ENCODE measurements at places on chromosomes 13 and 19.

GRCh38 chr19:2616741-2617392 lies 85.6 kb downstream of the GNG7 start:
- DNase-seq: no peak

- DNase-seq: no peak
Measured at GRCh38 chr13:104057861-104058260, 991.6 kb upstream of the SLC10A2 start.

- DNase-seq: no peak
Measured at GRCh38 chr13:94050686-94051085, 428.8 kb downstream of the DCT start.

DNA sequence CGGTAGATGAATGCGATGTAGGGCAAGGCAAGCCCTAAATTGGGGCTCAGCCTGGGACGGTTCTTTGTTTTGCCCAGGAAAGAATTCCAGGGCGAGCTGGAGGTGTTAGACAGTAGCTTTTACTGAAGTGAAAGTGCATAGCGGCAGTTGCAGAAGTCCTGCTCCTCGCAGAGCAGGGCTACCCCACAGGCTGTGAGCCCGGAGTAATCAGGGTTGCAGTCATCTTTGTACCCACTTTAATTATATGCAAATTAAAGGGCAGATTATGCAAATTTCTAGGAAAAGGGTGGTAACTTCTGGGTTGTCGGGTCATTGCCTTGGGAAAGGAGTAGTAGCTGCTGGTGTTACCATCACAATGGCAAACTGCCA lies 30.5 kb downstream of the VAV1 start:
- DNase-seq: no peak

- no peak for DNase-seq
Measured at GRCh38 chr13:25616674-25617073, 244.9 kb downstream of the ATP8A2 start.

- DNase-seq: peak; percentile 81
Measured at GRCh38 chr19:778910-779653, 18.2 kb upstream of the PTBP1 start.

DNA sequence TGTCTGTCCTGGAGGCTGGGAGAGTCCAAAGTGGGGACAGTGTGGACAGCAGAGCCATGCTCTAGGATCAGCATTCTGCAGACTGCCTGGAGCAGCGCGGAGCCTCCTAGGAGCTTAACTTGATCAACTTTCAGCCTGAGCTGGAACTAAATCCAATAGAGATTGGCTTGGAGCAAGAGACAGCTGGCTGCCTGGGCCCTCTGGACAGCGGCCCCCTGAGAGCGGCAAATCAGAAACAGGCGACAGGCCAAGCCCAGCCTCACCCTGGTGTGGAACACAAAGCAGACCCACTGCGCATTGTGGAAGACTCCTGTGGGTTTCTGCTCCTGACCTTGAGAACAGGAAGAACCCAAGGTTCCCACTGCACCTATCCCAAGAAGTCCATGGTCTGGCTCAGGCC lies 462.2 kb downstream of the TSHZ3 start:
- DNase-seq: no peak

DNA sequence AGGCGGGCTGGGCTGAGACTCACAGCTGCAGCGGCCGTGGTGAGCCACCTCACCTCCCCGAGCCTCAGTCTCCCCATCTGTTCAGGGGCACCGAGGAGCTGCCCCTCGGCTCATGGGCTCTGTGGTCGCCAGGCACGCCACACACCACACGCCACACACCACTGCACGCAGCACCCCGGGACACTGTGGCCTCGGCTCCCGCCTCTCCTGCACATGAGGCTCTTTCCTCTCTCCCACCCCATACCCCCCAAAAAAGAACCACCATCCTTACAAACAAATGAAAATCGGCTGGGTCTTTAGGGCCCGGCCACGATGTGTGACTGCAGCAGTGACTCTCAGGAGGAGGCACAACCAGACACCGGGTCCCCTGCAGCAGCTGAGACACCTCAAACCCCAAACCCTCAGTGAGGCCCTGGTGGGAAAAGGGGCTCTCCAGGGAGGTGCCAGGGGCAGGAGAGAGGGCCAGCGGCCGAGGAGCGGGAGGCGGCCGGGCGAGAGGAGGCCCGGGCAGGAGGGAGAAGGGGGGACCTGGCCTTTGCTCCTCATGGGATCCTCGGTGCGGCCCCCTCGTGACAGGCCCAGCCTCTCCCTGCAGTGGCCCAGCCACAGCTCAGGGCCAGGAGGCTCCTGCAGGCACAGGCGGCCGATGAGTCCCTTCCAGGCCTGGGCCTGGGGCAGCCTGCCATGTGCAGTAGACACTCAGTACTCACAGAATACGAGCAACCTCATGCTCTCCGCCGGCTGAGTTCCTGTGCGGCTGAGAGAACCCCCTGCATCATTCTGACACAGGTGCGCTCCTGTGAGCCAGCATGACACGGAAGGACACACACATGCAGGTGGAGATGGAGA lies 66.3 kb downstream of the RASA3 start:
- no peak for DNase-seq

- no peak for DNase-seq
Measured at GRCh38 chr13:50535050-50535449, 308.4 kb downstream of the DLEU7 start.

GRCh38 chr19:56138069-56138468 lies 3.0 kb upstream of the ZNF444 start:
- DNase-seq: no peak

- DNase-seq: no peak
Measured at GRCh38 chr13:31663880-31664585, 75.3 kb upstream of the RXFP2 start.

GRCh38 chr13:83929157-83929556 lies 46.9 kb upstream of the SLITRK1 start:
- no peak for DNase-seq

DNA sequence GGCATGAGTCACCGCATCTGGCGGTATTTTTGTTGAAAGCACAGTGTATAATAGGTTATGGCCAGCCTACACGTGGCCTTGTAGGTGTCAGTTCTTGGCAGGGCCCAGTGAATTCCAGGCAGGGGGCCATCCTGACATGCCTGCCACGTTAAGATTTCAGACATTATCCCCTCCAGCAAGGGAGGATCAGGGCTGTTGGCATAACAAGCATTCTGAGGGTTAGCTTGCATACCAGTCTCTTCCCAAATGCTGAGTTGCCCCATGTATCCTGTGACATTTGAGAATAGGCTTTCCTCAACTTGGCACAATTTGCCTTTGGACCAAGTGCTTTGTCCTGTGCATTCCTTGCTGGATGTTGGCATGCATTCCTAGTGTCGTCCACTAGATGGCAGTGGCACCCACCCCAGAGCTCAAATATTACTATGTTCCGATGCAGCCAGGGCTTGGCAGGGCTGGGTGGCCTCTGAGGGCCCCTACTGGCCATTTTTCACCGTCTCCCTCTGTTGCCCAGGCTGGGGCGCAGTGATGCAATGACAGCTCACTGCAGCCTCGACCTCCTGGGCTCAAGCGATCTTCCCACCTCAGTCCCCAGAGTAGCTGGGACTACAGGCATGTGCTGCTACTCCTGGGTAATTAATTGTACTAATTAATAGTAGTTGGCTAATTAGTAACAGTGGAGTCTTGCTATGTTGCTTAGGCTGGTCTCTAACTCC lies 31.2 kb downstream of the NLRP12 start:
- DNase-seq: peak; percentile 28

GRCh38 chr13:66803013-66803807 lies 426.9 kb downstream of the PCDH9 start:
- no peak for DNase-seq

- no peak for DNase-seq
Measured at GRCh38 chr13:74819549-74819948, 662.4 kb downstream of the TBC1D4 start.

- DNase-seq: no peak
Measured at GRCh38 chr19:10699650-10700335, 1.4 kb upstream of the QTRT1 start.

- no peak for DNase-seq
Measured at GRCh38 chr19:19491321-19492025, 23.9 kb downstream of the TSSK6 start.

GRCh38 chr19:35585848-35586247 lies at the start of gene PMIS2:
Gene PMIS2, plus strand, starts transcription at chr19:35586173. Its CDS starts 87 bp downstream, at chr19:35586260.
- DNase-seq: no peak

DNA sequence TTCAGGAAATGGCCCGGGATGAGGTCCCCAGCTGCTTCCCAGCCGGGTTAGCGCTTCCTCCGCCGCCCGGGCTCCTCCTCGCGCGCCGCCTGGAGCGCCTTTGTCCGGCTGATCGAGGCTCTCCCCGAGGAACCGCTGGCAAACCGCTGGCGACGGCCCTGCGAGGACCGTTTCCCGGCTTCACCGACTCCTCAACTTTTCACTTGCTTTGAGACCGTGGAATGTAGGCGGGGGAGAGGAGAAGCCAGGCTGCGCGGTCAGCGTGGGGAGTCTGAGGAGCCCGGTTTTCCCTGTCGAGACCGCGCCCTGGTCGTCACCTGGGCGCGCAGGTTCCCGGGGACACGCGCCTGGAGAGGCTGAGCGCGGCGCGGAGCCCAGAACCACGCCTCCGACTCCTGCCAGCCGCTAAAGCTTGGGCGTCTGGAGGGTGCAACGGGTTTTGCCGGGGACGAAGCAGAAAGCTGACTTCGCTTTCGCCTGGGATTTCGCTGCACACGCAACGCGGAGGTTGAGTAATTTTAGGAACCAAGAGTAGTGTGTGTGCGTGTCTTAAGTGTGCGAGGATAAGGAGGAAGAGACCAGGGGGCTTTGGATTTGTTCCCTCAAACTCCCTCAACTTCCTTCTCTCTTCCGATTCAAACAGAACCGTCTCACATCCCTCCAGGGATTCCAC lies 7.3 kb upstream of the DGKH start:
- no peak for DNase-seq

GRCh38 chr13:50672025-50672424 lies 171.5 kb downstream of the DLEU7 start:
- no peak for DNase-seq

Data from skeletal muscle cell (primary cell).